ENCODE measurements at places on chromosomes 13 and 19. TPM values are rescaled to one million over a fixed set of nuclear protein-coding genes. Genes with fewer than 3 reads are reported as not detected.

The CYP4F2 gene
- total RNA-seq, result not detected

GRCh38 chr13:66506979-66507378, 723.2 kb downstream of the PCDH9 start:
- DNase-seq, result no peak
- H3K27ac ChIP-seq, result no peak overlapping the region
- no peak overlapping the region for H3K4me3 ChIP-seq
- H3K36me3 ChIP-seq, result no peaks in the 10 kb centered on the region

The IZUMO2 gene
- total RNA-seq, result not detected

DNA sequence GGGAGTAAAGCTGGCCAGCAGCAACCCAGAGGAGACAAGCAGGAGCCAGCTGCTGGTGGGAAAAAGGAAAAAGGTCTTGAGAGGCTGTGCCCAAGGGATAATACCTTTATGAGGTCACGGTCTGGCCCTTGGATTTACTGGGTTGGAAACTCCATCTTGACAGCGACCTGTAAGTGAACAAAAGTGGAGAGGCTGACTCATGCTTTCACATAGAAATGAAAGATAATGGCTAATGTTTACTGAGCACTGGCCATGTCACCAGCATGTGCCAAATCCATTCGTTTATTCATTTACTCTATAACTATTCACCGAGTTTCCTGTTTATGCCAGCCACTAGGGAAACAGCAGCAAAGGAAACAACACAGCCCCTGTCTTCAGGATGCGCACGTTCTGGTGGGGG, 4.7 kb downstream of the VRK3 start:
- H3K27ac ChIP-seq, result no peak overlapping the region
- peaks cover 56% of the 10 kb centered on the region for H3K36me3 ChIP-seq
- no peak for DNase-seq
- no peaks in the 10 kb centered on the region for H3K27me3 ChIP-seq

DNA sequence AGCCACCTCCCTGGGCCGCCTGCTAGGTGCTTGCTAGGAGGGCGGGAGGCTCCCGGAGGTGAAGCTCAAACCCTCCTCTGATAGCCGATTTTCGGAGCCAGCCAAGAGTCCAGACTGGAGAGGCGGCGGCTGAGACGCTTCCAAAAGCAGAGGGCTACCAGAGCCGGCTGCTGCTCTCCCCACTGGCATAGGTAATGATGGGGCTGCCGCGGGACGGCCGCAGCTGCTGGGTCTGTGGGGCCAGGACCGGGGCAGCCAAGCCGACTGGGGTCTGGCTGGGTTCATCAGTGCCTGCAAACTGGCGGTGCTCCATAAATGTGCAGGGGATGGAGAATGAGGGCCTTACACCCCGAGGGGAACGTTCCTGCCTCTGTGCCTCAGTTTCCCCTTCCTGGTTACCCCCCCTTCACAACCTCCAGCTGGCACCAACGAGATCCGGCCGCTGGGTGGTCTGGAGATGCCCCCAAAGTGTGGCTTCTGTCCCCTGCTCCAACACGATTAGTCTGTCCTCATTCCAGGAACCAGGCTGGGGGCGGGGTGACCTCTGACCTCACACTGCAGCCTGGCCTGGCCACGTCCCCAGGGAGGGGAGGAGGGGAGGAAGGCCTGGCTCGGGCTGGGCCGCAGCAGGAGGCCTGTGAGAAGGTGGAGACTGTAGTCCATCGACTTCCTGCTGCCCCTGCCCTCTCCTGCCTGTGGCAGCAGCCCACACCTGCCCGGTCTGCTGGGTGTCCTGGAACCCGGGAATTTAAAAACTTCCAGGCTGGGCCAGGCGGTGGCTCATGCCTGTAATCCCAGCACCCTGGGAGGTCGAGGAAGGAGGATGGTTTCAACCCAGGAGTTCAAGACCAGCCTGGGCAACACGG, 3.8 kb upstream of the WDR18 start:
- no peak overlapping the region for H3K27ac ChIP-seq
- no peaks in the 10 kb centered on the region for H3K27me3 ChIP-seq
- no peak overlapping the region for H3K4me3 ChIP-seq
- no peak for DNase-seq
- H3K36me3 ChIP-seq, result no peaks in the 10 kb centered on the region

DNA sequence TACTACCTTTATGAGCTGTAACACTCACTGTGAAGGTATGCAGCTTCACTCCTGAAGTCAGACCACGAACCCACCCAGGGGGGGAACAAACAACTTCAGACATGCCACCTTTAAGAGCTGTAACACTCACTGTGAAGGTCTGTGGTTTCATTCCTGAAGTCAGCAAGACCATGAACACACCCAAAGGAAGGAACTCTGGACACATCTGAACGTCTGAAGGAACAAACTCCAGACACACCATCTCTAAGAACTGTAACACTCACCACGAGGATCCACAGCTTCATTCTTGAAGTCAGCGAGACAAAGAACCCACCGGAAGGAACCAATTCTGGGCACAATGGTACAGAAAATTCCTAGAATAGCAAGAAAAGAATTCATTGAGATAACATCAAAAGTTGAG, 1796.5 kb upstream of the MIR17HG start:
- H3K27ac ChIP-seq, result no peak overlapping the region
- H3K27me3 ChIP-seq, result no peaks in the 10 kb centered on the region
- no peaks in the 10 kb centered on the region for H3K4me1 ChIP-seq
- no peak for DNase-seq

GRCh38 chr19:10352764-10353671, 13.6 kb upstream of the ICAM3 start:
- no peak overlapping the region for H3K4me3 ChIP-seq
- H3K4me1 ChIP-seq, result no peaks in the 10 kb centered on the region
- no peaks in the 10 kb centered on the region for H3K27me3 ChIP-seq
- no peak overlapping the region for H3K27ac ChIP-seq

The CXCL17 gene
- 257 TPM for total RNA-seq

DNA sequence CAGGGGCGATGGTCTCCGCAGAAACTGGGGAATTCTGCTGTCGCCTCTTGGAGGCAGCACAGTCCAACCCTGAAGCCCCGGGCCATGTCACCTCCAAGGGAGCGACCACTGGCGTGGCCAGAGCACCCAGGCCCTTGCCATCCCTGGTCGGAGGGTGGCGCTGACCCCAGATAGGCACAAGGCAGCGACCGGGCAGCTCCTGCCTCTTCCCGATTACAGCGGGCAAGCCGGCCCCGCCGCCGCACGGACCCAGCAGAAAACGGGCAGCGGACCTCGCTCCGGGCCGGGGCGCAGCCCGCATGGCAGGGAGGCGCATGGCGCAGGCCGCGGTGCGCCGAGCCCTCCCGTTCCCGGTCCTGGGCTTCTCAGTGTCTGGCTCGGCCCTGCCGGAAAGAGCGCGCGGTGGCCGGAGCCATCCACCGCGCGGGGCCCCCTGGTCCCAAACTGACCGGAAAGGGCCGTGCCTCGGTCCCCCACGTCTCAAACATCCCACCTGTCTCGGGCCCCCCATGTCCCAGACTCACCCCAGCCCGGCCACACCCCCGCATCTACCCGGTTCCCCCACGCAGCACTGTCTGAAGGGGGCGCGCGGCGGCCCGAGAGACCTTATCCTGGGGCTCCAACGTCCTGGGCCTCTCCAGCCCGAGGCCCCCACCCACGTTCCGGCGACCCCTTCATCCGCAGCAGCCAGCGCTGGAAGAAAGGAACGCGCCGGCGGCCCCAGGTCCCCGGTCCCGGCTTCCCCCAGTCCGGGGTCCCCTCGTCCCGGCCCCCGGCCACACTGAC, 727 bp downstream of the CERS1 start:
- peaks cover 16% of the 10 kb centered on the region for H3K4me1 ChIP-seq
- peak overlapping the region; percentile 12 for H3K4me3 ChIP-seq
- H3K36me3 ChIP-seq, result peaks cover 18% of the 10 kb centered on the region

DNA sequence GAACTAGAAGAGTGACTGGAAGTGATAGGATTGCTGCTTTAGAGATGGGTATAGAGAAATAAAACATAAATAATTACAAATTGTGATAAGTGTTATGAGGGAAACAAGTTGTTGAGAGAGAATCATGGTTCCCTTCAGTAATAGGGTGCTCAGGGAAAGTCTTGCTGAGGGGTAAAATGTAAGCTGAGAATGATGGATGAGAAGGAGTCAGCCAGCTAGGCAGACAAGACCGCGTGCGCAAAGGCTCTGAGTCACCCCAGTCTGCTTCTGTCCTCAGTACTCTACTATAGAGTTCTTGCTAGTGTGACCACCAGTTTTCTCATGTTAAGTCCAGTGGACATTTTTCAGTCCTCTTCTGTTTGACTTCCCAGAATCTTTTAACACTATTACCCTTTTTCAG, 39.5 kb downstream of the PCCA start:
- H3K4me1 ChIP-seq, result no peaks in the 10 kb centered on the region
- H3K27me3 ChIP-seq, result no peaks in the 10 kb centered on the region
- no peak overlapping the region for H3K4me3 ChIP-seq
- no peaks in the 10 kb centered on the region for H3K36me3 ChIP-seq
- H3K27ac ChIP-seq, result no peak overlapping the region
- no peak for DNase-seq

The ZNF723 gene
- not detected for total RNA-seq

DNA sequence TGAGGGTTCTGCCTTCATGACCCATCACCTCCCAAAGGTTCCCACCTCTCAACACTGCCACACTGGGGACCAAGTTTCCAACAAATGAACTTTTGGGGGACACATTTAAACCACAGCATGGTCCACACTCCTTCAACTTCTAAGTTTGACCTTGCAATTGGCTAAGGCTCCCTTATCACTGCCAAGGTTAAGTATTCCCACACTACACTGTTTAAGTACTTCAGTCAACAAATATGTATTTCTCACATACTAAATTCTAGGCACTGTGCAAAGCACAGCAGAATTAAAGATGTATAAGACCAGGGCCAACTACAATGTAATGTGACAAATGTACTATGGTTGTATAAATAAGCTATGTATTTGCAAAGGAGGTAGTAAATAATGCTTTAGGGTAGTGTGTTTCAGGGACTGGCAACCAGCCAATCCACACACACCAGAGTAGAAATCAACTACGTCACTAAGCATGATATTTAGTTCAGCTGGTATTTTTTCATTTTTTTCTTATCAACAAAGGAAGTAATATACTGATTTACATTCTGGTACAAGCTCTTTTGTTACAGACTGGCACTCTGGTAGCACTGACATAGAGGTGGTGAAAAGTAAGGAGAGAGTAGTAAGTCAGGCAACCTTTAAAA, 12.2 kb downstream of the NUFIP1 start:
- H3K4me3 ChIP-seq, result no peak overlapping the region
- H3K4me1 ChIP-seq, result peaks cover 24% of the 10 kb centered on the region
- H3K27me3 ChIP-seq, result no peaks in the 10 kb centered on the region
- peak; percentile 27 for DNase-seq
- no peak overlapping the region for H3K27ac ChIP-seq

GRCh38 chr13:45162194-45162593, 38.7 kb downstream of the KCTD4 start:
- DNase-seq, result no peak
- peak overlapping the region; percentile 3 for H3K27ac ChIP-seq
- no peaks in the 10 kb centered on the region for H3K36me3 ChIP-seq

GRCh38 chr13:60164234-60164889, 634 bp upstream of the DIAPH3 start:
- DNase-seq, result peak; percentile 10
- peaks cover 3% of the 10 kb centered on the region for H3K4me1 ChIP-seq
- peak overlapping the region; percentile 82 for H3K4me3 ChIP-seq
- no peaks in the 10 kb centered on the region for H3K36me3 ChIP-seq

The ZNF439 gene
- 10.7 TPM for total RNA-seq

DNA sequence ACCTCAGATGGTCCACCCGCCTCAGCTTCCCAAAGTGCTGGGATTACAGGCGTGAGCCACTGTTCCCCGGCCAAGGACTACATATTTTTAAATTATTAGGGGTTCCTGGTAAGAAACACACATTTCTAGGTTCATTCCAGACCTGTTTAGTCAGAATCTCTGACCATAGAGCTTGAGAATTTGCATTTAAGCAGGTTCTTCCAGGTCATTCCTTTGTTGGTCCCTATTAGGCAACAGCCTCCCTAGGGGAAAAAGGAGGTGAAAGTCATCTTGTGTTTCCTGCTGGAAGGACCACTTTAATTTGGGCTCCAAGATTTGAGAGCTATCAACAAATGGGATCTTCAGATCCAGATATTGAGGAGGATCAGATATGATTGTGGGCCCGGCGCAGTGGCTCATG, 16.3 kb downstream of the S1PR2 start:
- no peak for DNase-seq
- H3K27me3 ChIP-seq, result no peaks in the 10 kb centered on the region
- H3K27ac ChIP-seq, result no peak overlapping the region
- no peaks in the 10 kb centered on the region for H3K36me3 ChIP-seq
- H3K4me3 ChIP-seq, result no peak overlapping the region

- H3K4me1 ChIP-seq, result no peaks in the 10 kb centered on the region
- no peaks in the 10 kb centered on the region for H3K36me3 ChIP-seq
- H3K4me3 ChIP-seq, result no peak overlapping the region
- H3K27ac ChIP-seq, result no peak overlapping the region
- H3K27me3 ChIP-seq, result no peaks in the 10 kb centered on the region
Observed at GRCh38 chr19:55028757-55029156, 9.3 kb downstream of the GP6 start.

DNA sequence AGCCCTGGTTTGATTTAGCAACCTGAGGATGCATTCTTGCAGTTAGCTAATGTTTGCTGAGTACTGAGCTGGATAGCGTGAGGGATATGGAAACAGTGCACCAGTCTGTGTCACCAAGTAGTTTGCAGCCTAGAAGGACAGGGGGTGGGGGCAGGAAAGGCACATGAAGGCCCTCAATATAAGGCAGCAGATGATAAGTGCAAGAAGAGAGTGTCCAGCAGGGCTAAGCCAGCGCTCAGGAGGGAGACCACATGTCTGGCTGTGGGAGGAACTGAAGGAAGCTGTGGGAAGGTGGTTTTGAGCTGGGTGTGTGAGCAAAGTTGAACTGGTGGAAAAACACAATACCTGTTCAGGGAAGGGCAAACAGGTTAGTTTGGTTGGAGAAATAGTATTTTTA, 1.7 kb downstream of the CXCL17 start:
- H3K36me3 ChIP-seq, result no peaks in the 10 kb centered on the region
- peak overlapping the region; percentile 65 for H3K27ac ChIP-seq
- H3K4me3 ChIP-seq, result peak overlapping the region; percentile 36
- no peaks in the 10 kb centered on the region for H3K27me3 ChIP-seq

DNA sequence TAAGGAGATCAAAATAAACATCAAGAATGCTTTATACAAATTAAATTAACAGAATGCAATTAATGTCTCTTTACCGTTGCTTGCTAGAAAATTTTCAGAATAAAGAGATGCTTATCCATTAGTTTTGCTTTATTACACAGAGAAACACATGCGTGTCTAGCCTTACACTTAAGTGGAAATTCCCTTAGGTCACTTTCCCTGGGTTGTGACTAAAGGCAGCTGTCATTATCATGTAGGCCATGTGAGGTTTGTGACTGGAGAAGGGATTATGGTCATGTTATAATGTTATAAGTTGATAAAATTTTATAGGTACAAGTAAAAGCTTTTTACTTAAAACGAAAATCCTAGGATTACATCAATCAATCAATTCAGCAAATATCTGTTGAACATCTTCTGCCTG, 121.0 kb downstream of the KCNRG start:
- DNase-seq, result no peak
- H3K27me3 ChIP-seq, result peaks cover 31% of the 10 kb centered on the region
- no peak overlapping the region for H3K27ac ChIP-seq
- no peak overlapping the region for H3K4me3 ChIP-seq

The POU2F2 gene
- 2.0 TPM for total RNA-seq

The SERTM1 gene
- total RNA-seq, result 0.67 TPM
